ENCODE measurements at places on chromosomes 16 and 17.

- no peak for DNase-seq
These were observed 681 bp downstream of the TMEM102 start for GRCh38 chr17:7435676-7436555.

- DNase-seq, result no peak
These were observed 64.8 kb upstream of the AMZ2 start for GRCh38 chr17:68182940-68183551.

- no peak for DNase-seq
These were observed 58.5 kb downstream of the BANP start for GRCh38 chr16:88009563-88010342.

DNA sequence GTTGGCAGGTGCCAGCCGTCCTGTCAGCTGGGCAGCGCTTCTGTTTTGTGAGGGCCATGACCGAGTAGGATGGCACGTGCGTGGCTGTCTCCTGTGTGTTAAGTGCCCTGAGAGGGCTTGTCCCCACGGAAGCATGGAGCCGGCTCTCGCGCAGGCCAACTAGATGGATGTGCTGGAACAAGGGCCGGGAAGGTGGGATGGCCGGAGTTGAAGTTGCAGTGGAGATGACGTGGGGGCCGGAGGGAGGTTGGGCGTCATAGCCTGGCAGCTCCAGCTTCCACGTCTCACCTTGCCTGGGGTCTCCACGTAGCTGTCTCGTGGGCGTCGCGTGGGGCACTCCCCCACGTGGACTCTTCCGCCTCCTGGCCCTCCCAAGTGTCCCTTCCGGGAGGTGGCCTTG, 27.7 kb downstream of the TBCD start:
- no peak for DNase-seq

DNA sequence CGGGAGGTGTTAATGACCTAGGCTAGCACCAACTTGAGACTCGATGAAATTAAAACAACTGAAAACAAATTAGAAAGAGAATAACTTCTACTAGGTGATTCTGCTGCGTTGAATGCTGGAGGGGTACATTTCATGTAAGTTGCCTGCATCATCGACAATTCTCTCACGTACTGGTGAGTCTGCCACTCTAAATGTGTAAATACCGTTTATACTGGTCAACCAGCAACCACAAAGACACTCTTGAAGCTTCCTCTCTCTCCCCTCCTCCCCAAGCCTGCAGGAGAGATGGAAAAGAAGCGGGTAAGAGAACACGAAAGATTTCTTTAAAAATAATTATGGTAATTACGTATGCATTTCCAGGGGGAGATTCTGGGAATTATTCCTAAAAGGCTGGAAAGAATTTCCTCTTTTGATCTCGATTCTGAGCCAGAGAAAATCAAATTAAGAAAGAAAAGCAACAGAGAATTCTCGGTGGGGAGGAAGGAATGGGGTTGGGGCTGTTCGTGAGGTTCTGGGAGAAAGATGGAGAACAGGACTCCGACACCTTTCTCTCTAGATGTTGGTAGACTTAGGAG, 68.6 kb upstream of the MRTFB start:
- no peak for DNase-seq

DNA sequence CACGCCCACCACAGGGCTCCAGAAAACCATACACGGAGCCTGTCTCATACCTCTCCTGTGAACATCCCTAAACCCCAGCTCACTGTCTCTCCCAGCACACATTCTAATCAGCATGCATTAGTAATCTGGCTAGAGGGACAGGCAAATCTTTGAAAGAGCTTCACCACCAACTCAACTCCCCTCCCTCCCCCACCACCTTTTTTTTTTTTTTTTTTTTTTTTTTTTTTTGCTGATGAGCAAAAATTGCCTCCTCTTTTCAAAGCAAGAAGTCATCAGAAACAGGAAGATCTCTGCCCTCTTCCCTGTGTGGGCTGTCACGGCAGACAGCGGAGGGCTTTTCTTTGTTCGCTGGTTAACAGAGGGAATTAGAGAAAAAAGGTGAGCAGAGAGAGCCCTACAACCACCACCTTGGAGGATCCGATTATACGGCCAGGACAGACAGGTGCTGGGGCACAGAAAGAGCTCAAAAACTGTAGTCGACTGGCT, 19.9 kb downstream of the GAS7 start:
- DNase-seq, result no peak

DNA sequence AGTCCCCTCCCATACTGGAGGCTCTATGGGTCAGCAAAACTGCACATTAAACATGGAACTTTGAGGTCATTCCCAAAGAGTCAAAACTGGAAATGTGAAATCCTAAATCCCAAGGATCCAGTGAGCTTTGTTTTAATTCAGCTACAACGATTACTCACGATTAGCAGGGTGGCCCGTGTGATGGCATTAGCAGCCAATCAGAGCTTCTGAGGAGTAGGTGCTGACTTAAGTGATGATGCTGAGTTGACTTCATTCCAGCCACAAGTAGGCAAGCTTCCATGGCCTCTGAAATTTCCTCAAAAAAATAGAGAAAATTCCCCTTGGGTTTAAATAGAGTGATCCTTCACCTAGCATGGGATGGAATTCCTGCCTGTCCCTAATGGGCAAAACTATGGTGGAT, 28.1 kb upstream of the BEAN1 start:
- DNase-seq, result no peak

Measured in NCI-H2029 (cell line).